Activated CD4-positive, alpha-beta T cell treated with anti-CD3 and anti-CD28 coated beads, Interleukin-2, amount 10 ng/mL, durations not matched to agents 24 days and 14 days (primary cell): ENCODE measurements at places on chromosomes 1 and 21. TPM values are rescaled to one million over a fixed set of nuclear protein-coding genes. Genes with fewer than 3 reads are reported as not detected.

FYB2 gene
- total RNA-seq = not detected in 2 replicates

NAV1 gene
- 0.40 and 1.1 TPM in 2 replicates for total RNA-seq

FAM131C gene
- total RNA-seq = 0.26 and 0.38 TPM in 2 replicates

ZNF593OS gene
- not detected in 2 replicates for total RNA-seq

UTS2 gene
- total RNA-seq = not detected in 2 replicates

CRB1 gene
- not detected in 2 replicates for total RNA-seq

LRRC38 gene
- not detected in 2 replicates for total RNA-seq
